Uterine smooth muscle cell (primary cell): ENCODE measurements at places on chromosomes 16 and 17. TPM values are rescaled to one million over a fixed set of nuclear protein-coding genes. Genes with fewer than 3 reads are reported as not detected.

Gene CD300LG
- total RNA-seq = not detected in 2 replicates

Gene TMEM98
- 88.8 and 143 TPM in 2 replicates for total RNA-seq

Gene SUZ12
- 26.5 and 34.9 TPM in 2 replicates for total RNA-seq

Gene CPHXL2
- not detected in 2 replicates for total RNA-seq

Gene TNFRSF12A
- total RNA-seq = 269 and 359 TPM in 2 replicates

Gene ITPRIPL2
- 43.4 and 50.7 TPM in 2 replicates for total RNA-seq

Gene SCN4A
- total RNA-seq = under 0.01 TPM in 2 replicates

Gene FGF11
- 0.77 and 1.7 TPM in 2 replicates for total RNA-seq

Gene LLGL2
- total RNA-seq = 0.12 and 0.33 TPM in 2 replicates

Gene TSNAXIP1
- 0.50 and 0.89 TPM in 2 replicates for total RNA-seq

Gene CCL4L2
- not detected in 2 replicates for total RNA-seq

Gene ZFPM1
- total RNA-seq = 0.55 and 1.2 TPM in 2 replicates

Gene CX3CL1
- under 0.01 TPM in 1 of 2 replicates, not detected in the other for total RNA-seq
